ENCODE measurements at places on chromosomes 3 and 15. TPM values are rescaled to one million over a fixed set of nuclear protein-coding genes. Genes with fewer than 3 reads are reported as not detected.

EXD1 gene
- total RNA-seq = not detected

GRCh38 chr15:34976073-34976472 lies 6.5 kb upstream of the AQR start:
- DNase-seq = no peak

GRCh38 chr3:122390665-122391064 lies 6.7 kb downstream of the FAM162A start:
- DNase-seq = no peak

GRCh38 chr3:81651139-81651538 lies 110.3 kb downstream of the GBE1 start:
- no peak for DNase-seq

DNA sequence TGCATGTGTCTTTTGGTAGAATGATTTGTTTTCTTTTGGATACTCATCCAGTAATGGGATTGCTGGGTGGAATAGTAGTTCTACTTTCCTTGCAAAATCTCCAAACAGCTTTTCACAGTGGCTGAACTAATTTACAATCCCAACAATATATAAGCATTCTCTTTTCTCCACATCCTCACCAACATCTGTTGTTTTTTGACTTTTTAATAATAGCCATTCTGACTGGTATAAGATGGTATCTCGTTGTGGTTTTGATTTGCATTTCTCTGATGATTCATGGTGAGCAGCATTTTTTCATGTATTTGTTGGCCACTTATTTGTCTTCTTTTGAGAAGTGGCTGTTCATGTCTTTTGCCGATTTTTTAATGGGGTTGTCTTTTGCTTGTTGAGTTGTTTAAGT lies 55.8 kb downstream of the ST8SIA2 start:
- no peak for DNase-seq
